8988T (cell line): ENCODE measurements at places on chromosomes 3 and 15.
A peak's percentile ranks its signal among the peaks of the same experiment; 100 is the strongest.

- no peak for DNase-seq
Observed at GRCh38 chr3:127288921-127289705, 1.3 kb upstream of the PRR20G start.

DNA sequence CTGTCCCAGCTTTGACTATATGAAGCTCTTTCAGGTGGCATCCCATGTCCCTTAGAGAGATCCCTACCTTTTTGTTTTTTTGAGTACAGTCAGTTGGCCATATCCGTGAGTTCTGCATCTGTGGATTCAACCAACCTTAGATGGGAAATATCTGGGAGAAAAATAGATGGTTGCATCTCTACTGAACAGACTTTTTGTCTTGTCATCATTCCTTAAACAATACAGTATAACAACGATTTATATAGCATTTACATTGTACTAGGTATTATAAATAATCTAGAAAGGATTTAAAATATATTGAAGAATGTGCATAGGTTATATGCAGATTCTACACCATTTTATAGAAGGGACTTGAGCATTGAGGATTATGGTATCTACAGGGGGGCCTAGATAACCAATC lies 65.1 kb downstream of the APBA2 start:
- no peak for DNase-seq

DNA sequence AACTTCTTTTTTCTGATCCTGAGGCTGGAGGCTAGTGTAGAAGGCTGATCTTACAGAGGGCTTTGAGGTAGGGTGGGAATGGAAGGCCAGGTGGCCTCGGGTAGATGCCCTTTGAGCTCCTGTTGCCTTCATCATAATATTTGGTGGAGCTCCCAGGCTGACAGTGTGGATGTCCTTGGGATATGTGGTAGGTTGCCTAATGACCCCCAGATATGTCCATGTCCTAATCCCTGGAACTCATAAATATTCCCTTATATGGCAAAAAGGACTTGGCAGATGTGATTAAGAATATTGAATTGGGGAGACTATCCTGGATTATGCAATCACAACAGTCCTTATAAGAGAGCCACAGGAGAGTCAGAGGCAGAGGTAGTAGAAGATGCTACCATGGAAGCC lies 5.5 kb downstream of the ADAMTSL3 start:
- DNase-seq = no peak

- no peak for DNase-seq
Observed at GRCh38 chr3:193345431-193345830, 33.1 kb downstream of the ATP13A5 start.

- DNase-seq = no peak
Observed at GRCh38 chr3:195584543-195584870, 767 bp upstream of the APOD start.

GRCh38 chr15:29270169-29270955 lies 740 bp upstream of the NSMCE3 start:
- no peak for DNase-seq

DNA sequence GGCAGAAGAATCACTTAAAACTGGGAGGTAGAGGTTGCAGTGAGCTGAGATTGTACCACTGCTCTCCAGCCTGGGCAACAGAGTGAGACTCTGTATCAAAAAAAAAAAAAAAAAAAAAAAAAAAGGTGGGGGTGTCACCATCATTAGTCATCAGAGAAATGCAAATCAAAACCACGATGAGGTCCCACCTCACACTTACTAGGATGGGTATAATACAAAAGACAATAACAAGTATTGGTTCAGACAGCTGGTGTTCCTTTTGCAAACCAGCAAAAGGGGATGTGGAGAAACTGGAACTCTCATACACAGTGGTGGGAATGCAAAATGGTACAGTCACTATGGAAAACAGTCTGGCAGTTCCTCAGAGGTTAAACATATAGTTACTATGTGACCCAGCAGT lies 78.7 kb upstream of the TSC22D2 start:
- no peak for DNase-seq

- DNase-seq = no peak
Observed at GRCh38 chr15:98501192-98501591, 147.1 kb upstream of the IGF1R start.

- DNase-seq = no peak
Observed at GRCh38 chr3:43211681-43212080, 74.7 kb upstream of the SNRK start.

GRCh38 chr15:29322415-29322814 lies 52.8 kb upstream of the NSMCE3 start:
- no peak for DNase-seq

- DNase-seq = no peak
Observed at GRCh38 chr3:132395126-132395525, 22.2 kb upstream of the DNAJC13 start.

- no peak for DNase-seq
Observed at GRCh38 chr15:57652481-57652880, 54.0 kb upstream of the POLR2M start.

- no peak for DNase-seq
Observed at GRCh38 chr3:48466386-48467109, 20.0 kb downstream of the ATRIP start.

GRCh38 chr15:65869954-65870871 lies 922 bp downstream of the RAB11A start:
- DNase-seq = no peak

DNA sequence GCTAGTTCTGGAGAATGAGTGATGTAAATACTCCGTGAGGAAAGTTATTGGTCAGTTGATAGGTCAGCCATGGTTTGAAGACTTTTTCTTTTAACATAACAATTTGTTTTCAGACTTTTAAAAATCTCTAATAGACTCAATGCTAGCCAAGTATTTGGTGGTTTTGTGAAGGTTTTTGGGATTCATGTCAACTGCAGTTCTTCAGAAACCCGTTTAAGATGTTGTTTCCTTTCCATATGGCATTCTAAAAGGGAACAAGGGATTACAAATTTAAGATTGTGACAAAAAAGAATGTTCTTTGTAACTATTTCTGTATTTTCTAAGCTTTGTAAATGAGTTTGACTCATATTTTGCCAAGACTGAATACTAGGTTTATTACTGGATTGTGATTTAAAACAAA lies 281.7 kb upstream of the COL8A1 start:
- DNase-seq = no peak

GRCh38 chr3:13655061-13655913 lies 106.4 kb downstream of the FBLN2 start:
- DNase-seq = peak; percentile 99

DNA sequence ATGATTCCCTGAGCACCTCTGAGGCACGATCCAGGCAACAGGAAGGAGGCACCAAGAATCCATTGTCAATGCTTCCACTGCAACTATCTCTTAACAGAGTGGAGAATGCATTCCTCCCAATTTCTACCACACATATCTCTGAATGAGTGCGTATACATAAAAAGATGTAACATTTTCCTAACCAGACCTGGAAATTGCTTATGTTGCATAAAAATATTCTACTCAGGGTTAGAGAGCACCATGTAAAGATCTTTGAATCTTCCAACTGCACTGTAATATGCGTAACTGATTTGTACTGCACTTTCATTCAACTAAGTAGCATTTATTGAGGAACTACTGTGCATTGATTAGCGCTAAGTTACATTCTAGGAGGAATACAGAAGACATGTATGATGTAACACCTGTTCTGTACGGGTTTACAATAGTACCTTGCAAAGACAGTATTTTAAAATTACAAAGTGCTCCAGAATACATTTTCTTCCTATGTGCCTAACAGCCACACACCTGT lies 237.8 kb downstream of the EBLN2 start:
- DNase-seq = no peak

GRCh38 chr3:119795849-119796248 lies 13.9 kb downstream of the NR1I2 start:
- DNase-seq = no peak

GRCh38 chr3:197471221-197472010 lies 84.4 kb downstream of the BDH1 start:
- DNase-seq = no peak

DNA sequence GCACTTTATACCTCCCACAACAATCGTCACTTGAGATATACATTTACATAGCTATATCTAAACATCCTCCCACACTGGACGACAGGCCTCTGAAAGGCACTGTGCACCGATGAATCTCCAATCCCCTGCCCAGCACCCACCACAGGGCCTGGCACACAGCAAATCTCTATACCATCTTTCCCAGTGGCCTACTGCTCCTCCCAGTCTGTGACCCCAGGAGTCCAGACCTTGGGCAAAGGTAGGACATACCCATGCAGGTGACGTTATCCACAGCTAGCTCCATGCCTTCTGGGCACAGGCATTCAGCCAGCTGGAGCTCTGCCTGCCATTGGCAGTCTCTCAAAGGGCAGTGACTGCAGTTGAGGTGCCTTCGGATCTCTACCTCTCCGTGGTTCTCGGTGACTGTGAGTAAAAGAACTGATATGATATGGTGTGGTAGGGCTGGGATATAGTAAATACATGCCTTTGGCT lies 5.8 kb downstream of the LTK start:
- no peak for DNase-seq

DNA sequence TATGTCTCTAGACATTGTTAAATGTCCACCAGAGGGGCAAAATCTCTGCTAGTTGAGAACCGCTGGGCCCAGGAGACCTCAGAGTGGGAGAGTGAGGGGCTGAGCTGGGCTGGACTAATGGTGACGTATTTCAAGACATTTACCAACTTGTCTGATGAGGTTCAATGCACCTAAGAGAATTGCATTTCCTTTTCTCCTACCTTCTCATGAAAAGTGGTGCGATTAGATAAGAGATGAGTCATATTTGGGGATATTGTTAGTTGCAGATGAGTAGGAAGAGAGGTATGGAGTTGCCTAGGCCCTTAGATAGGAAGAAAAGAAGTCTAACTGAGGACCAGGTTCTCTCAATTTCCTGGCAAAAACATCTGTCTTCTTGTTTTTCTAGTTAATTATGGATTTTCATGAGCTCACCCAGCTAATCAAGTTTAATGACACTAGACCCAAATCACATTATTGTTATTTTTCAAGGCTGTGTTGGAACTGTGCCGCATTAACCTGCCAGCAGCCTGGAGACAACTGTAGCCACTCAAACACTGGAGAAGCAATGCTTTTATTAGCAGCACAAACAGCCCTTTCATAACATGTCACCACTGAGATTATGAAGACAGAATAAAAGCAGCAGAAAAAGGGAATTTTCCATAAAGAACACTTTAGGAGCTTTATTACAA lies 144.2 kb downstream of the PDCD6IP start:
- DNase-seq = no peak

DNA sequence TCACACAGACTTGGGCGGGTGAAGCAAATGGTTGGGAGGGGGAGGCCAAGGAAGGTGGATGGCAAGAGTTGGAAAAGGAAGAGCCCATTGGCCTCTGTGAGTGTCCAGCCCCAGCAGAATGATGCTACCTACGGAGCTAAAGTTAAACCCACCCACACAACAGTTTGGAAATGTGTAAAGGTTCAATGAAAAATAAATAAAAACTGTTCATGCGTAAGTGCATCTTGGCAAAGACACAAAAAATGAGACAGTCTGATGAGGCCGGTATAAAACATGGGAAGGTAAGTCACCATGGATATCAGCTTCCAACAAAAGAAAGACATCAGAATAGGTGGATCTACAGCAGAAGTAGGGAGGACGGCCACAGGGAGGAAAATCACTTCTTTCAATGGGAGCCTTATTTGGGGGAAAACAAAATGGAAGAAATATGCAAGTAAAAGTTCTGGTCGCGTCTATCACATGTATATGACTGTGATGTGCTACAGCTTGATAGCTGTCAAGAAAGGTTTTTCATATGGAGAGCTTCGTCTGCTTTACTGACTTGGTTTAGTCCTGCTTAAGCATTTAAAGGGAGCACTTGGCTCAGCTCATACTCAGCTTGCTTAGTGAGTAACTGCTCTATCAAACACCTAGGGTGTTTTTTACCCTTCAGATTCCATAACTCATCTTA lies 82.8 kb downstream of the TIGIT start:
- no peak for DNase-seq
